Foreskin keratinocyte (primary cell): ENCODE measurements at places on chromosomes 5 and 9. TPM values are rescaled to one million over a fixed set of nuclear protein-coding genes. Genes with fewer than 3 reads are reported as not detected.
A peak's percentile ranks its signal among the peaks of the same experiment; 100 is the strongest.

DNA sequence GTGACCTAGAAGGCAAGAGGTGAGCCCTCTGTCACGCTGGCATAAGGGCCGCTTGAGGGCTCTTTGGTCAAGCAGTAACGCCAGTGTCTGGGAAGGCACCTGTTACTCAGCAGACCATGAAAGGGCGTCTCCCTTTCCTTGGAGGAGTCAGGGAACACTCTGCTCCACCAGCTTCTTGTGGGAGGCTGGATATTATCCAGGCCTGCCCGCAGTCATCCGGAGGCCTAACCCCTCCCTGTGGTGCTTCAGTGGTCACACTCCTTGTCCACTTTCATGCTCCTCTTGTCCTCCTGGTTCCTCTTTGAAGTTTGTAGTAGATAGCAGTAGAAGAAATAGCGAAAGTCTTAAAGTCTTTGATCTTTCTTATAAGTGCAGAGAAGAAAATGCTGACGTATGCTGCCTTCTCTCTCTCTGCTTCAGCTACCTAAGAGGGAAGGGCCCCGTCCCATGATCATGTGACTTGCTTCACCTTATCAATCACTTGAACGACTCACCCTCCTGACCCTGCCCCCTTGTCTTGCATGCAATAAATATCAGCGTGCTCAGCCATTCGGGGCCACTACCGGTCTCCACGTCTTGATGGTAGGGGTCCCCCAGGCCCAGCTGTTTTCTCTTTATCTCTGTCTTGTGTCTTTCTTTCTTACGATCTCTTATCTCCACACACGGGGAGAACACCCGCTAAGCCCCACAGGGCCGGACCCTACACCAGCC lies 16.7 kb upstream of the SCGB3A1 start:
- DNase-seq = no peak

THBS4 gene
- 0.59 and 0.69 TPM in 2 replicates for polyA plus RNA-seq

DNA sequence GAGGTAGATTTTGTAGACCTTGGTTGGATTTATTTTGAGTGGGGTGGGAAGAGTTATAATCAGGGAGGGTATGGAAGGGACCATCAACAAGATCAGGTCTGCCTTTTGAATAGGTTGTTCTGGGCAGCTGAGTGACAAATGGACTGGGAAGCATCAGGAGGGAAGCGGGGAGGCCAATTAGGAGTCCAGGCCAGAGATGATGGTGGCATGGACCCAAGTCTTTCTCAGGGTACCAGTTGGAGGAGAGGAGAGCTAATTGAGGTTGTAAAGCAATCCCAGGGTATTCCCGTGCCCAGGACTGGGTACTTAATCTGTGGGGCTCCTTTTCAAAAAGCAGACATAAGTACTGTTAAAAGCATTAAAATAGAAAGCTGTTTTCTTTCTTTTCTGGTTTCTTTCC lies 88.9 kb downstream of the ARHGAP26 start:
- DNase-seq = no peak

DNA sequence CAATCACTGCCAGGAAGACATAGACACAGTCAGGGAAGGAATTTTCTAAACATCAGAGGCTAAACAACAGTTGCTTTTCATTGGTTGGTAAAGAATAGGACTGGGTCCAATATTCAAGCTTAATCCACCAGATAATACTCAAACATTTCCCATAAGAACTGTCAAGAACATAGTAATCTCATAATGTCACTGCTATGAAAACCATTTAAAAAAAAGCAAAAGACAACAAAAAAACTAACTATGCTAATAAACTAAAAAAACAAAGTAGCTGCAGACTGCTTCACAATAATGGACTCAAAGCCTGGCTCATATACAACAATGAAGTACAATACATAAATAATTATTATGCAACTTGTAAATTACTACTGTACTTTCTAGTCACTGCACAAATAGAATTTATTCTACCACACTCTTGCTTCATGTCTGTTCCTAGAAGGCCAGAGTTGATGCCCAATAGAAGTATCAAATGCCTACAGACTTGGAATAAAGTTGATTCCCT lies 148.7 kb downstream of the MLLT3 start:
- DNase-seq = no peak

MCC gene
- 4.7 and 4.8 TPM in 2 replicates for polyA plus RNA-seq

PCDHB7 gene
- polyA plus RNA-seq = not detected in 2 replicates

- DNase-seq = peak; percentile 87
Observed at GRCh38 chr9:89138463-89139390, 39.9 kb downstream of the SHC3 start.

DNA sequence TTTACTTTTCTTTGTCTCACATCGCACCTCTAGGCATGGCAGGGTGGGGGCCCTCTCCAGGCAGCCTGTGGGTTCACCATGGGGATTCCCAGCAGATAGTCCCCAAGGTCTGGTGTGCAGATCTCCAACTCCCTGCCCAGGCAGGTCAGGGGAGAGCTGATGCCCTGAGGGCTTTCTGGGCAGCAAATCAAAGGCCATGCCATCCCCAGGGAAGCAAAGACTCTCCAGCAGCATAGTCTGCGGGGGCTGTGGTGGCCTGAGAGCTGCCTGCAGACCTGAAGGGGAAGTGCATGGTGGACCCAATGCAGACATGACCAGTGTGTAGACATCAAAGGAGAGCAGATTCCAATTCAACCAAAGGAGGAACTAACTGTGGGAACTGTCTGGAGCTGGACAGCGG lies 7.7 kb downstream of the NEURL1B start:
- DNase-seq = no peak

GRCh38 chr9:89770531-89771174 lies 165.8 kb downstream of the GADD45G start:
- no peak for DNase-seq

ORM2 gene
- polyA plus RNA-seq = not detected in 2 replicates

DNA sequence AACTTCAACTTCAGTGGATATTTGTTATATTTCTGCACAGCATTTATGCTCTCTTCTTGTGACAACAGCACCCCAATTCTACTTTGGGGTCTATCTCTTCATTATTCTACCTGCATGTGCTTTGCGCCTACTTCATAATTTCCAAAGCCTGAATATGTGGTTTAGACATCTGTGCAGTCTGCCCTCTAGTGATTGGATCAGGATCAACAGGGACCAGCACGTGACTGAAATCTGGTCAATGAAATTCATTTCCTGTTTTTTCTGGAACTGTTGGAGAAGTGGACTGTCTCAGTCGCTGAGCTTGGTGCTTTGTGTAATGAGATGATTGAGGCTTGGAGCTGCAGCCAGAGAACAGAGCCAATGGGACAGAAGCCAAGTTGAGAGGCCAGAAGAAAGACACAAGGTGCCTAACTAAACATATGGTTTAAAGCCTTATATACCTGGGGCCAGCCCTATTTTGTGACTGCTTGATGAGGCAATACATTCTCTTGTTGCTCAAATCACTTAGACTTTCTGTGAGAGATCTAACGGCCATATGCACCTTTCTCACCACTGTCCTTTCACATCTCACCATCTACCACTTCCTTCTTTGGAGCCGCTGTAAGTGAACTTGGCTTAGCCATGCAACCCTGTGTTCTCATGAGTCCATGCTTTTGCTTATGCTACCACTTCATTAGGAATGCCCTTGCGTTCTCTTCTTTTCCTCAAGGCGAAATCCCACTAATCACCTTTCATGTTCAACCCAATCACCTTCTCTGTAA lies 68.8 kb upstream of the PPP2R2B start:
- peak; percentile 8 for DNase-seq

- no peak for DNase-seq
Observed at GRCh38 chr5:92998456-92998855, 582.6 kb downstream of the NR2F1-AS1 start.

GRCh38 chr9:76570826-76571225 lies 111.8 kb downstream of the GCNT1 start:
- DNase-seq = no peak

- no peak for DNase-seq
Observed at GRCh38 chr5:13427827-13428557, 516.5 kb downstream of the DNAH5 start.

DNA sequence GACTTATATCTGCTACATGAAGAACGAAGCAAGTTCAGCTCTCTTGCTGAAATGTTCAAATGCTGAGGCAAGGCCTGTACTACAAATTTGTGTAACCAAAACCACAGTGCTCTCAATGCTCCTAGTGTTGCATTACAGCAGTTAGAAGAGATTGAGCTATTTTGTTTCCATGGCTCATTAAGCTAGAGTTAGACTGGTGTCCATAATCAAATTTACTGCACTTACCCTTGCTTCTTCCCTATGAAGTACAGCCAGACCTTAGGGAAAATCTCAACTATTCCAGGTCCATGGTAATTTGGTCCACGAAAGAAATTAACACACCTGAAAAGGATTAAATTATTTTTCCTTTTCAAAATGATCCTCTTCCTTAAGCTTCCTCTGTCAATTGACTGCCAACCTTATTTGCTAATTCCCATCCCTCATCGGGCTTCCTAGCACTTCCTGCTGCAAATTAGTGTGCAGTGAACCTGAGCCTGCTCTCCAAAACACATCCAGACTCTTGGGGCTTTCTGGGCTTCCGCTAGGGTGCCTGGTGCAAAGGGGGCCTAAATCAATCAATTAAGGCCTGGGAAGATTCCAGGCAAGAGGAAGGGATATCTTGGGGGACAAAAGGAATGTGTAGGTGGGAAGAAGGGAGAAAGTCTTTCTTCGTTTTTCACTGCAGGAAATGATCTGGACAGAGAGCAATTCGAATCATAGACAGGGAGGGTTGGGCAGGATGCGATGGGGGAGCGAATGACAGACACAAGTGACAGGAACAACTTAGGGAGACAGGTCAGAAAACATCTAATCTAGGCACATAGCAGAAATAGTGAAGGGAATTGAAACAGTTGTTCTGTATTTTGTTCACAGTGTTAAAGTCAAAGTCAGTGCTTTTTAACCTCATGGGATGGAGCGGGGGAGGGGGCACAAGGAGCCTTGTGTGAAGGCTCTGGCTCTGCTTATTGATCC lies 542.4 kb downstream of the RAB3C start:
- DNase-seq = no peak

- no peak for DNase-seq
Observed at GRCh38 chr5:129616517-129616916, 131.4 kb upstream of the MINAR2 start.

PFN3 gene
- polyA plus RNA-seq = not detected in 2 replicates

DNA sequence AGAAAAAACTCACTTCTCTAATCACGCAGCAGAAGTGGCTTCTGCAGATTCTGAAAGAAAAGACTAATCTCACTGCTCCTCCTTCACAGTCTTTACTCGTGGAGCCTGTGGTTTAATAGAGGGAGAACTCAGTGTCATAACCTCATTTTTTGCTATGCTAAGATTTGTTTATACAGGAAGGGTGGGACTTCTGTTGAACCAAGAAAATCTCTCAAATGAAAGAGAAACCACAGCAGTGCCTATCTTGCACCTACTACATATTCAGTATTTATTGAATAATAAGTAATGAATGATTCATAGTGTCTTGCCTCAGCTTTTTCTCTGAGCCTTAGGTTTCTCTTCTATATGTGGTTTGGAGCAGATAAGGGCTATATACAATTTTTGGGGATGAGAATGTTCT lies 136.1 kb upstream of the DMAC1 start:
- DNase-seq = no peak

- no peak for DNase-seq
Observed at GRCh38 chr5:67978171-67978570, 237.4 kb upstream of the PIK3R1 start.

FAM221B gene
- polyA plus RNA-seq = not detected in 2 replicates

DNA sequence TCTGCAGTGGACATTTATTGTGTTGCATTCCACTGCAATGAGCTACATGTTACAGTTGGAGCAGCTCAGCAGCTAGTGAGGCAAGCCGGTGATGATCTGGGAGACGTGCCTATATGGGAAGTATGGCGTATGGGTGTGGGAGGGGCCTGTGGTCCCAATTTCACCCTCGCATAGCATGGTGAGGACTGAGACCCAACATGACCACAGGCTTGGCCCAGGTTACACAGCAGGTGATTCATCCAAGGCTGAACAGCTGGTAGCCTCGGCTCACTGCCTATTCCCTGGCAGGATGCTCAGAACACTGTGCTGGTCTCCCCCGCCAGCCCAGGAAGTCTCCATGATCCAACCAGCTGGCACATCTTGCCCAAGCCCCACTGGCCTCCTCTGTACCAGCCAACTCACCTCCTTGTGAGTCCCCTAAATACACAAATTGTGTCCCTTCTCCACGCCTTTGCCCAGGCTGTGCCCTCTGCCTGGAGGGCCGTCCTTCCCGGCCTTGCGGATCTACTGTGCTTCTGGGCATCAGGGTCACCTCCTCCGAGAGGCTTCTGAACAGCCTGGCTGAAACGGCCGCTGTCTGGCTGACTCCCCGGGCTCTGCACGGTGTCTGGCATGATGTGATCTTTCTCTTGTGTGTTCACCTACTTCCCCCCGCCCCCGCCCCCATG lies 81.4 kb downstream of the NSUN2 start:
- no peak for DNase-seq

DNA sequence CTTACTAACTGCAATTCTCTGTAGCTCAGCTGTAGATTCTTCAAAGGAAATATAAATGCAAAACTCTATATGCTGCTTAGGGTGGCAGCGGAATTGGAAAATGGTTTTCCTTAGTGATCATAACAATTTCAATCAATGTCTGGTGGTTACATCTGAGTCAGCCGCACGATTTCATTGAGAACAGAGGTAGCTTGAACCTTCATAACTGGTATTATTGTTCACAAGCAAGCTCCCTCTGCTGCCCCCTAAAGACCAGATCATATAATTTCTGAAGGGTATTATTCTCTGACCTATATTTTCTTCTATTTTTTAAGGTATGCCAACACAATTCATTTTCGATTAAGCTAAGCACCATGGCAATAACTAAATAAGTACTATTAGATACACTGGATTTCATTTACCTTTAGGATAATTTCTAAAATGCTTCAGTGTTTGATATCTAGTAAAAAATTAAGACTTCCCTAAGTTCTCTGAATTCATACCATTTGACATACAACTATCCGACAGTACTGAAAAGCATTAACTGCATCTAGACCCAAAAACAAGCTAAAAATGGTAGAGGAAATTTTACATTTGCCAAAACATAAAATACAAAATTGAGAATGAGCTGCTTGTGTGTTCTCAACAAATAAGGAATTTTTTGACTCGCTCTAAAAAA lies 181.1 kb upstream of the SPEF2 start:
- peak; percentile 20 for DNase-seq

GRCh38 chr5:83265318-83265717 lies 188.0 kb downstream of the XRCC4 start:
- no peak for DNase-seq

SLC34A3 gene
- polyA plus RNA-seq = not detected in 2 replicates

- DNase-seq = peak; percentile 91
Observed at GRCh38 chr5:81755320-81755719, 4.4 kb upstream of the SSBP2 start.

- no peak for DNase-seq
Observed at GRCh38 chr5:17190242-17190778, 27.1 kb upstream of the BASP1 start.

GRCh38 chr5:142602720-142603245 lies 83.1 kb downstream of the FGF1 start:
- peak; percentile 81 for DNase-seq

HSPA5 gene
- polyA plus RNA-seq = 333 and 386 TPM in 2 replicates

- DNase-seq = no peak
Observed at GRCh38 chr5:125550274-125550673, 803.8 kb upstream of the ZNF608 start.

GLRA1 gene
- not detected in 2 replicates for polyA plus RNA-seq

PLAC8L1 gene
- polyA plus RNA-seq = 0.22 and 0.27 TPM in 2 replicates

SEMA5A gene
- polyA plus RNA-seq = 0.26 and 0.51 TPM in 2 replicates

GRCh38 chr9:31790720-31791119 lies 593.7 kb upstream of the ACO1 start:
- DNase-seq = peak; percentile 40

NTNG2 gene
- polyA plus RNA-seq = 0.06 and 0.16 TPM in 2 replicates

MSX2 gene
- 3.8 and 3.9 TPM in 2 replicates for polyA plus RNA-seq
